MG63 (cell line): ENCODE measurements at places on chromosomes 16 and 17.
A peak's percentile ranks its signal among the peaks of the same experiment; 100 is the strongest.

GRCh38 chr17:76843703-76844484, 24.3 kb upstream of the MGAT5B start:
- no peak for DNase-seq

DNA sequence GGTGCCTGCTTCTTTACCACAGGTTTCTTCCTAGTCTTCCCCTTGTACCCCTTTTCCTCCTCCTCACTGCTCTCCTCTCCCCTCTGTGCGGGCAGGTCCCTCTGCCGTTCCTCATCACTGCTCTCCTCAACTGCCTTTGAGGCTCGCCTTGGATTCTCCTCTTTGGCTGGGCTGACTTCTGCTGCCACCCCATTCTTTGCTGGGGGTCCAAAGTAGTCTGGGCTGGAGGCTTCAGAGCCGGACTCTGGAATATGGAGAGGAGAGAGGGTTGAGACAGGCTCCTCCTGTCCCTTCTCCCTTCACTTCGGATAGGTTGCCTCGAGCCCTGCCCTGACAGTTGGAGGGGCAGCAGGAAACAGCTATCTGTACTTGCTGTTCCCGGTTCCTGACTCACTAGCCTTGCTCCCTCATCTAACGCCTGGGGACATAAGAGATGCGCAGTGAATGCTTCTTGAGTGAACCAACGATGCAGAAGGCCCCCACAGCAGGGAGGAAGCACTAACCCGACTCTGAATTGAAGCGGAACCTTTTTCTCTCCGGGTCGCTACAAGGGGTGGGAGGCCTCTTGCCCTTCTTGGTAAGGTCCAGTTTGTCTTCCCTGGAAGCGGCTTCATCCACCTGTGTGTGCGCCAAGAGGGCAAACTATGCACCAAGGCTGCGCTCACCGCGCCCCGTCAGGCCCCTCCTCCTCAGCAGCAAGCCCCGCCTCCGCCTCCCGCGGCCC, 655 bp downstream of the HIRIP3 start:
- DNase-seq = peak; percentile 60

- DNase-seq = peak; percentile 31
Observed at GRCh38 chr17:31313982-31314781, at the start of gene EVI2B. EVI2B (minus strand) TSS chr17:31314054; CDS start chr17:31305609, 8,445 bp downstream.

DNA sequence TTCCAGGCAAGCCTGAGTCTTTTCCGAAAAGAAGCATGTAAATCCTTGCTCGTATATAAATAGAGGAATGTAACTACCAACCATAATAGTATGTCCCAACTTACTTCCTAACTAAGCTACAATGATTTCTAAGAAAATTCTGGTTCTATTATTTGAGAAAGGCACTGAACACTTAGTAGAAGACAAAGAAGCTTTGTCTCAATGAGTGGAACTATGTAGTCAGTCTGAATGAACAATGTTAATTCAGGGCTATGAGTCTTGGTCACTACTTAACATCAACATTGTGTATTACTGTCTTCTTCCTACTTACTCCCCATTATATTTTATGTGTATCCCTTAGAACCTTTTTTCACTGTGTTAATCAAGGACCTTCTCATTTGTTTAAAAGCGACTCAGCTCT, 206.0 kb downstream of the CYB561 start:
- no peak for DNase-seq
